Stimulated activated CD4-positive, alpha-beta T cell treated with anti-CD3 and anti-CD28 coated beads, Interleukin-1b, Interleukin-23, amount 100 ng/mL, for 1 hour (primary cell): ENCODE measurements at places on chromosomes 2 and 18.
A peak's percentile ranks its signal among the peaks of the same experiment; 100 is the strongest.

- no peak for DNase-seq
Measured at GRCh38 chr2:96514521-96514920, 9.4 kb upstream of the NEURL3 start.

DNA sequence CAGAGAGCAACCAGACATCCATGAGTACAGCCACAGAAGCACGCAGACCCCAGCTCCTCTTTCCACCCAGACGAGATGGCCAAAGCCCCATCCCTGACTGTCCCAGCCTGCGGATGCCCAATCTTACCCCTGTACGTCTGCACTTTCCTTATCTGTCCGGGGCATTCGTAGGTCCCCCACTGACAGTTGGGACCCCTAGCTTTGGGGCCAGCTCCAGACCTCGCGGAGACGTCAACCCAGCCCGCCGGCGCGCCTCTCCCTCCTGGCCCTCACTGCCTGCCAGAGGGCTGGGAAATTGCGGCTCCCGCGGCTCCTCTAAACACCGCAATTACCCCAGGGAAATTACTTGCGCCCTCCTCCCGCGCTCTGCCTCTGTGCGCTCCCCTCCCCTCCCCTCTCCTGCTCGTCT, 2.3 kb downstream of the ECEL1 start:
- DNase-seq: no peak

DNA sequence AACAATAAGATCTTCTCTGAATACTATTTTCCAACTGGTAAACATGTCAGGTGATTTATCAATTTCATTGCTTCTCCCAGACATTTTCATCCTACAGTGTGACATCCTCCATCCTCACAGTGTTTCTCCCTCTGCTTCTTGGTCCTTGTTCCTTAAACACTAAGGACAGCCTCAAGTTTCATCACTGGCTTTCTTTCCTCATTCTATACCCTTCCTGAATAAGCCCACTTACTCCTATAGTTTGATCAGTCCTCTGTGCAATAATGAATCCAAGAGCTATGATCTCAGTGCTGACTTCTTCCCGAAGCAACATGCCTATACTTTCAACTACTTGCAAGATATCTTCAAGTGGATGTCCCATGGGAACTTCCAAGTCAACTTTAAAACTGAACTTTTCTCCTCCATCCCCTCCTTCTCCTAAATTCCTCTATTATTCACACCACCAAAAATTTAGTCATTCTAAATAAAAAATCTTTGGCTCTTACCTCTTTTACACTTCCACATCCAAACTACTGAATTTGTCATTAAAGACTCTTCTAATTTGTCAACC, 87.6 kb downstream of the FAM228A start:
- DNase-seq: no peak

GRCh38 chr2:55001716-55002115, 48.5 kb downstream of the RTN4 start:
- no peak for DNase-seq

DNA sequence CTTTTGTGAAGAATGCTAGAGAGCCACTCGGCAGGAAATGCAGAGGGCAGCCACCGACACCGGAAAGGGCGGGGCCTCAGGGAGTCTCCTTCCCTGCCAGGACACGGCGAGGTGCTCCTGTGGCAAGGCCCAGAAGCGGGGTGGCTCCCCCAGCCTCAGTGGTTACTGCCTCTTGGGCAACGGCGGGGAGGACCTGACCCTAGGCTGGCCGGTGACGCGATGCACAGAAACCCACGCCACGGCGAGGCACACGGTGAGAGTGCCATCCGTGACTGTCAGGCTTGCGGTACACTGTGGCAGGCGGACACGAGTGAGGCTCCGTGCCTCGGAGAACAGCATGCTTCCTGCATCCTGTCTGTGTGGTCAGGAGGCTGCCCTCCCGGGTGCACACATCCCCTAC, 47.8 kb downstream of the ZAP70 start:
- DNase-seq: no peak

DNA sequence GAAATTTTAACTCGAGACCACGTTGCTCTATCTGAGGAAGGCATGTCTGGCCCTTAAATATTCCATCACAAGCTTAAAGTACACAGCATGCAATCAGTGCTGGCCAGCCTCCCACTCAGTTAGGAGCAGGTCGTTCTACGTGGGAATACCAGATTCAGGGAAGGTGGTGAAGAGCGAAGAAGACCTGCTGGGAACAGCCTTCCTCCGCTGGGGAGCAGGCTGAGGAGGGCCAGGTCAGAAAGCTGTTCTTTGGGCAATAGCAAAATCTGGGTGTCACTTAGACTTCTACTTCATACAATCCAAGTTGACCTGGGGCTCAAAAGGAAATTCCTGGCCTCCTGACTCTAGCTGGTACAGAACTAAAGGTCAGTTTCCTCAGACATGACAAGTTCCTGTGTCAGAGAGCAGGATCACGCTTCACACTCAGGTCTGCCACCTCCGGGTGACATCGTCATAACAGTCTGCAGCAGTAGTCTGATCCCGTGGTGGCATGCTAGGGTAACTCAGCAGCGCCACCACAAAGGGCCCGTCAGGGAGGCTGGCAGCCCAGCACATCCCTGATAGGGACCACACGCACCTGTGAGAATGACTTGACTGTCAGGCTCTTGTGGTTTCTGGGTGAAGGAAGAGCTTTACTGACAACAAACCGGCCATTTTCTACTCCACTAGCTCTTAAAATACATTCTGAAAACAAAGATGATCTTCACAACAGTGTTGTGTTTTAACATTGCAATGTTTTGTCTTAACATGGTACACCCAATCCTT, 35.2 kb upstream of the NAPG start:
- peak; percentile 9 for DNase-seq

GRCh38 chr2:130152816-130153595, 8.1 kb upstream of the CCDC74B start:
- no peak for DNase-seq

- no peak for DNase-seq
Measured at GRCh38 chr2:77101796-77102452, 420.3 kb downstream of the LRRTM4 start.

- DNase-seq: no peak
Measured at GRCh38 chr18:24915547-24915946, 436.4 kb downstream of the ZNF521 start.

DNA sequence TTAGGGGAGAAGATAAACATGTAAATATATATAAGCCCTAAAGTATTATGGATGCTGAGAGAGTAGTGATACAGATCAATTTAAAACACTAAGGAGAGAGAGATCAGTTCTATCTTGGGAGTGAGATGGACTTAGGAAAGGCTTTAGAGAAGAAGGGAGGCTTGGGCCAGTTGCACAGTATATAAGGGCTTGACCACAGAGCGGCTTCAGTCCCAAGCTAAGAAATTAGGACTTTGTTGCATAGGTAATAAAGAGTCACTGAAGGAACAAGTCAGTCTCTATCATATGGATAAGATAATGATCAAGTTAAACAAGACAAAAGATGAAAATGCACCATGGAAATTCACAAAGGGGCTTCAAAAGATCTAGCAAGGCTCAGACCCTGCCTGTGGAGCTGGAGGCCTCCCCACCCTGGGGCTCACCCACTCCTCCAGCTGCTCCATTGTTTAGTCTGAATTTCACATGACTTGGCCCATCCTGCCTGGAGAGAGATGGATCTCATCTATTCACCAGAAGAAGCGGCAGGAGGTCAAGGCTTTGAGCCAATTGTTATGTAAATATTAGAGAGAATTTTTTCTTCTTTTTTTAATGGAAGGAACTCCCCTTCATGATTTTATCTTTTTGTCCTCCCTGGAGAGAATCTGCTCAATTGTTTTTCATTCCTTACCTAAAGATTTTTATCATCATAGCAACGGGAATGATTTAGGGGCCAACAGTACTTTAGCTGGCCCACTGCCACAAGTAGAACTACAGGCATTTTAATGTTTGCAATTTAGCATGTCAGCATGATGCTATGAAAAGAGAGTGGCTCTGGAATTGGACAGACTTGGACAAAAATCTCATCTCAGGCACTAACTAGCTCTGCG, 44.0 kb downstream of the GYPC start:
- no peak for DNase-seq

GRCh38 chr2:28239207-28239606, 153.5 kb upstream of the FOSL2 start:
- no peak for DNase-seq

DNA sequence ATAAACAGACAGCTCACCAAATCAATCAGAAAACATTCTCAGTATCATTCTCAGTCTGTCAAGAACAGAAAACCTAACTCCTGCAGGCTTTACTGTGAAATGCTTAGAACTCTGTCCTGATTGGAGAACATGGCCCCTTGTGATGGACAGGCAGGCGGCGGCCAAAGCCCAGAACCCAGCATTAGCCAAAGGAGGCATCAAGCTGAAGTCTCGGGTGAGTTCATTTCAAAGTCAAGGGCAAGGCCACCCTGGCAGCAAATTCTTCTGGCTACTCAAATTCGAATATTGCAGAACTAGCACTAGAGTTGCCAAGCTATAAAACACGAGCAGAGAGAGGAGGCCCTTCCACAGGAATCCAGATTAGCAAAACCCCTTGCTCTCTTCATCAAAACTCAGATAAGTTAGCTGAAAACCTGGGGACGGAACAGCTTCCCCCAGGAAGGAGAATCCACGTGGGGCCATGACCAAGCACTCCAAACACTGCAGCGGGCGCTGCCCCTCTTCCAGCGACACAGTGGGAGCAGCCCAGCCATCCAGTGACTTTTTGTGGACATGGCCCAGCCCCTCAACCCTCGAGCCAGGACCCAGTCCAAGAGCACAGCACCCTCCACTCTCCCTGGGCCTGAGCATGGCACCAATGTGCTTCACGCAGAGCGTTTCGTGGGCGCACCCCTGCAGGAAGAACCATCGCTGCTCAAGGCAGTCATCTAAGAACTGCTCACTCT, 98.6 kb downstream of the HDAC4 start:
- no peak for DNase-seq

- DNase-seq: no peak
Measured at GRCh38 chr2:46258937-46259776, 38.0 kb upstream of the EPAS1 start.

DNA sequence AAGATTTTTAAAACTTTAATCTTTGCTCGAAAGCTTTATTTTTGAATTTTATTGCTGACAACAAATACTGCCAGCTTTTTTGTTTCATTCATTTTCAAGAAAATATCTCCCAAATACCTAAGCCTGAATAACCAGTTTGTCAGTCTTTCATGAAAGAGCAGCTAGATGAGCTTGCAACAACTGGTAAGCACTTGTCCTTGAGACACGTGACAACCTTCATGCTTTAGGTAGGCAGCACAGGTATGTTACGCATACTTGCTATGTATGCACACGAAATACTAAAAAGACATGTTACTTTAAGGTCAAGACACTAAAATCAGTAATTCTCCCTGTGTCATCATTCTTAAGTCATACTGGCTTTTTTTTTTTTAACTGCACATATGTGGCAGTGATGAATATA, 12.3 kb downstream of the CEBPZ start:
- DNase-seq: no peak

- DNase-seq: no peak
Measured at GRCh38 chr2:180707884-180708205, 272.6 kb upstream of the UBE2E3 start.

GRCh38 chr2:42061839-42062238, 14.0 kb downstream of the PKDCC start:
- DNase-seq: no peak

DNA sequence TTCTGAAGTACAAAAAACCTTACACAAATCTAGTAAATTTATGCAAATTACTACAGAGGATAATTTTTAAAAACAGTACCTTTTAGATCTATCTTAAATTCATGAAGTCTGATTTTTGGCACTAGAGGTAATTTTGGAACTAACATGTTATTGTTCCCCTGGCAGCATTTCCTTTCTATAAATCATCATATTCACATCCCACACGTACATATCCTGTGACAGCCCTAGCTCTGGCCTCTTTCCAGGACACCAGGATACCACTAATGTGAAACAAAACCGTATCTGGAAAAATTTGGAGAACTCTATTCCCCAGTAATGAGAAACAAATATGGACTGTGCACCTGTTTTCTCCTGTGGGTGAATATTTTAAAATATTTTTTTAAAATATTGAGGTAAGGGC, 14.0 kb upstream of the BIRC6 start:
- DNase-seq: no peak

DNA sequence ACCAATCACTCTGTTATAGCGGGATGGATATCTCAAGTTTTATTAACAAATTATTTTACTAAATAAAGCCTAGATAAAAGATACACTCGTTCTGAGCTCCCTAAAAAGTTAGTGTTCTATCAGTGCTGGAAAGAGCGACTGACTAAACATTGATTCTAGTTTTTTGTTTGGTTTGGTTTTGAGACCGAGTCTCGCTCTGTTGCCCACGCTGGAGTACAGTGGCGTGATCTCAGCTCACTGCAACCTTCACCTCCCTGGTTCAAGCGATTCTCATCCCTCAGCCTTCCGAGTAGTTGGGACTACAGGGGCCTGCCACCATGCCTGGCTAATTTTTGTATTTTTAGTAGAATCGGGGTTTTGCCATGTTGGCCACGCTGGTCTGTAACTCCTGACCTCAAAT, 73.8 kb upstream of the CDCA7 start:
- no peak for DNase-seq

- no peak for DNase-seq
Measured at GRCh38 chr2:165898381-165898780, 55.2 kb downstream of the TTC21B start.

GRCh38 chr2:105110295-105110829, 72.5 kb downstream of the MRPS9 start:
- DNase-seq: no peak

GRCh38 chr18:13283746-13284145, 65.2 kb downstream of the LDLRAD4 start:
- DNase-seq: no peak

GRCh38 chr2:177939211-177939610, 133.4 kb downstream of the PDE11A start:
- no peak for DNase-seq

GRCh38 chr2:10329880-10330699, 27.4 kb downstream of the HPCAL1 start:
- DNase-seq: no peak

DNA sequence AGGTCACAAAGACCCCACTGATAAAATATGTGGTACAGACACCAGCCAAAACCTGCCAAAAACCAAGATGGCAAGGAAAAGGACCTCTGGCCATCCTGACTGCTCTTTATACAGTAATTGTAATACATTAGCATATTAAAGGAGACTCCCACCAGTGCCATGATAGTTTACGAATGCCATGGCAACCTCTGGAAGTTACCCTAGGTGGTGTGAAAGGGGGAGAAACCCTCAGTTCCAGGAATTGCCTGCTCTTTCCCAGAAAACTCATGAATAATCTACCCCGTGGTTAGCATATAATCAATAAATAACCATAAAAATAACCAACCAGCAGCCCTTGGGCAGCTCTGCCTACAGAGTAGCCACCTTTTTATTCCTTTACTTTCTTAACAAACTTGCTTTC, 129.8 kb upstream of the EPB41L3 start:
- no peak for DNase-seq

DNA sequence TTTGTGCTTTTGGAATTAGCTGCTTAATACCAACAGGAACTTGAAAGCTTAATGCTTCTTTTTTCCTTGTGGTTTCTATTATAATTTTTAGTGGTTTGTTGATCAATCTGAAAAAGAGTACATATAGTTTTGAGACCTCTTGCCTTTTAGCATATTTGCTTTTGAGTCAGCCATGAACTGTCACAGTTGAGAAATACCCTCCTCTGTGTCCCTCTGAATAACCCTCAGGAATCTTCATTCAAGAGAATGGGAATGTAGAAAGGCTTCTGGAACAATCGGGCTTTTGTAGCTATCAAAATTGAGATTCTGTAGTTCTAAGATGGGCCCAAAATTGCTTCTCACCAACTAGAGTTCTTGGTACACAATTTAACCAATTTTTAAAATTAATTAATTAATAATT, 451.1 kb upstream of the TRIB2 start:
- no peak for DNase-seq

- DNase-seq: no peak
Measured at GRCh38 chr2:230893338-230893737, 28.6 kb downstream of the ITM2C start.
